ENCODE measurements at places on chromosomes 2 and 18.

- DNase-seq = no peak
Measured at GRCh38 chr2:47838686-47839085, 55.7 kb downstream of the MSH6 start.

DNA sequence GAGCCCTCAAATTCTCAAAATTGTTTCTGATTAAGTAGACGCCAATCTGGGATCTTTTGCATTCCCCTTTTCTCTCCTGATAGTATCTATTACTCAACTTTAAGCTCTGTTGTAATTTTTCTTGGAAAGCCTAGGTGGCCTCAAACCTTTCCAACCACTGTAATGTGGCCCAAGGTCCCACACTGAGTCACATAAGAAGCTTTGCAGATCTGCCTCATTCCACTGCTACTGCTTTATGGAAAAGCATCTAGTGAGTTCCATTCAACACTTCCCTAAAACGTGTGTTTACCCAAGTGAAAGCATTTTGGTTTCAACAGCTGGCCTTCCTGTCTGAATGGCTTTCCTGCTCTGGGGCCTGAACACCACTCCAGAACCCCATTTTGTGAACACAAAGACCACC, 493.6 kb upstream of the SPHKAP start:
- peak; percentile 81 for DNase-seq

- no peak for DNase-seq
Measured at GRCh38 chr2:69300650-69301049, 86.4 kb downstream of the GFPT1 start.

DNA sequence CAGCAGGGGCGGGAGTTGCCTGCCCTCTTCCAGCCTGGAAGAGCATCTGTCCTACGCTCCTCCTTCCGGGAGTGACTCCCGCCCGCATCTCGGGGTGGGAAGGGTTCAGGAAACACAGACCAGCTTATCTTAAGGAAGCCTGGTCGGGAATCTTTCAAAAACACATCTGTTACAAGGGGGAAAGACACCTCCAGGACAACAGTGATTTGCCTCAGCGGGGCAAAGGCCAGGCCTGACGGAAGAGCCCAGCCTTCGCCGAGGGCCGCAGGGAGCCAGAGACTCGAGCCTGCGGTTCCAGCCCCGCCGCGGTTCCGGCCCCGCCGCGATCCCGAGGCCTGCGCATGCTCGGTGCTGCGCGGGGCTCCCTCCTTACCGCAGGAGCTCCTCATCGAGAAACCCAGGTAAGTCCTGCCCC, 38.1 kb upstream of the TGIF1 start:
- DNase-seq = peak; percentile 6

- peak; percentile 41 for DNase-seq
Measured at GRCh38 chr2:49770919-49771318, 616.6 kb upstream of the FSHR start.

GRCh38 chr2:120005834-120006521, 6.9 kb upstream of the EPB41L5 start:
- DNase-seq = no peak

DNA sequence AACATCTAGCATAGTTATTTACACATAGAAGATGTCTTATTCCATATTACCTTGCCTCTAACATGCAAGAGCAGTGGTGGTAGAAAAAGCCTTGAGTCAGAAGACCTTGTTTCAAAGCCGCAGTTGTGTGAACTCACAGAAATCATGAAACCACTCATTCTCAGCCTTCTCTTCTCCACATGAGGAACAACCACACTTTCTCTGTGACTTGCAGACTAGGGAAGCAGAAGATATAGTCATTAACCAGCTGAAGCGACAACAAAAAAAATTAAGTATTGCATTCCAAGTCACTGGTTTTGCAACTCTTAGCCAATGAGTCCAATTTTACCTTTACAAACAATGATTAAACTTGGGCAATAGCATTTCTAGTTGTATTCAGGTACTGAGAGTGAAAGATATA, 19.0 kb downstream of the TWSG1 start:
- DNase-seq = no peak

GRCh38 chr18:35190948-35191697, 49.7 kb upstream of the ZNF397 start:
- no peak for DNase-seq

- no peak for DNase-seq
Measured at GRCh38 chr18:26135548-26135947, 1.9 kb downstream of the PSMA8 start.

DNA sequence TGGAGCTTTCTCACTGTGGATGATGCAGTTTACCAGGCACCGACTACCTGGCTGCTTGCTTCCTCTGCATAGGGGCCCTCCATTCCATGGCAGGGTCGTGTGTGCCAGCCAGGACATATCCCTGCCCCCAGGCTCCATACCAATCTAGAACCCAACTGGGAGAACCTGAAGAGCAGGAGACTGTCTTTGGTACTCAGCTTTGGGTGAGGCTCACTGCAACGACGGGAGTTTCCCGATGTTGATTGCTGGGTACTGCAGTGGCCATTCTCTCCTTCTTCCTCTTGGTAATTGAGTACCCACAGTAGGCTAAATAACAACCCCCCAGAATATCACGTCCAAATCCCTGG, 133.3 kb upstream of the SERTAD2 start:
- no peak for DNase-seq

GRCh38 chr2:50611351-50611871, 420.5 kb downstream of the NRXN1 start:
- DNase-seq = no peak

- peak; percentile 69 for DNase-seq
Measured at GRCh38 chr2:121810959-121811853, 55.8 kb downstream of the TSN start.

GRCh38 chr2:44912660-44913059, 28.8 kb upstream of the SIX3 start:
- DNase-seq = peak; percentile 4

GRCh38 chr2:20433249-20433648, 13.6 kb upstream of the RHOB start:
- no peak for DNase-seq

DNA sequence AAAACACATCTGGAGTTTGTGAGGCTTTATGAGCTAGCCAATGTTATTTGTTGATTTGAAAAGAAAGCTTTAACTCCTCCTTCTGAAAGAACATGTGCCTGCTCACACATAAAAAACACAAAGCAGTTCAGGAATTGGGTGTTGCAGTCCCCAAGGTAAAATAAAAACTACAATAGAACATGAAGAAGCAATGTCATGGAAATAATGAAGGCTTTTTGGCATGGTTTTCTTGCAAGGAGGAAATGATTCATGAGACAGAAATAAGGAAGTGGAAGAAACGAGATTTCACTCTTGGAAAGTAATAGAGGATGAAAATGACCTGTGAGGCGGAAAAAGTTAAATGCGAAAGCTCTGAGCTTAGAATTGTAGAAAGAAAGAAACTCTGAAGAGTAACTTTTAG, 81.1 kb downstream of the TRIB2 start:
- peak; percentile 64 for DNase-seq

DNA sequence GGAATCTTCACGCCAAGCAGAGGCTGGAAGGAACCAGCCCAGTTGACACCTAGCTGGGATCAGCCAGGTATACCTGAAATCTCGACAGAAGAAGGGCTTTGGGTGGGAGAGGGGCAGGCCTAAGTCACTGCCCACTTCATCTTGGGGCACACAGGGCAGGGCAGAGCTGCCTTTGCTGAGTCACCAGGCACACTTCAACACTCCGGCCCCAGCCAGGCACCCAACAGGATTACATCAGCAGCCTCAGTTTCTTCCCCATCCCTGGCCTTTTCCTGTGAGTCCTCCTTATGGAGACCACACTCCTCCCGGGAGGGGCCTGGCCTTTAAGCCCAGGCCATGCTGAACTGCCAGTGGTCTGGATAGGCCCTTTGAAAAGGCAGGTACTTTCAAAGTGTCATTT, 201.7 kb upstream of the HS6ST1 start:
- no peak for DNase-seq

GRCh38 chr2:129763190-129763846, 216.1 kb upstream of the RAB6C start:
- no peak for DNase-seq

Measured in fibroblast of skin of abdomen (primary cell).